CD4-positive, alpha-beta memory T cell (primary cell): ENCODE measurements at places on chromosomes 4 and X. TPM values are rescaled to one million over a fixed set of nuclear protein-coding genes. Genes with fewer than 3 reads are reported as not detected.

- peak; percentile 72 for DNase-seq
Observed at GRCh38 chr4:108018040-108018883, 28.6 kb downstream of the HADH start.

DNA sequence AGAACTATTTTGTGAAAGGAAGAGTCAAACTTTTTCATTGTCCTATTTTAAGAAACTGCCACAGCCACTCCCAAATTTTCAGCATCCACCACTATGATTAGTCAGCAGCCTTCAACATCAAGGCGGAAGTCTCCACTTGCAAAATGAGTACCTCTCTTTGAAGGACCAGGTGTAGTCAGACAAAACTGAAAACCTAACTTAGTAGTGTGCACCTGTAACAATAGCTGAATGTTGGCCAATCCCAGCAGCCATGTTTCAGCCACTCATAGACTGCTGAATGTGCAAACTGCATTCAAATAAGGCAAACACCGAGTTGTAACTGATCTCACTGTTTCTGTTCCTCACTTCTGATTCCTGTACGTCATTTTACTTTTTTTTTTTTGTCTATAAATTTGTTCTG lies 341.1 kb downstream of the IL15 start:
- DNase-seq = no peak

DNA sequence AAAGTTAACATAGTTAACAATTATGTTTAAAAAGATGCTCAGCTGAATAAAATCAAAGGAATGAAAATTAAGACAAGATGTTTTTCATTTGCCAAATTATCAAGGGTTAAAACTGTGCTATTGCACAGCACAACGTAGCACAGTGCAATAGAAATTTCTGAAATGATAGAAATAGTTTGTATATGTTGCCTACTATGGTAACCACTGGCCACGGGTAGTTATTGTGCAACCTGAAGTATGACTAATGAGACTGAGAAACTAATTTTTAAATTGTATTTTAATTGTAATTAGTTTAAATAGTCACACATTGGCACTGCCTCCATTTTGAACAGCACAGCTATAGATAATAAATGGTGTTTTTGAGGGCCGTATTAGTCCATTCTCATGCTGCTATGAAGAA lies 343.1 kb upstream of the FAM241A start:
- no peak for DNase-seq

- DNase-seq = no peak
Observed at GRCh38 chrX:38601866-38602265, 40.5 kb downstream of the TSPAN7 start.

Gene OGT
- total RNA-seq = 515 TPM

- no peak for DNase-seq
Observed at GRCh38 chr4:151887031-151887815, 126.4 kb upstream of the GATB start.

Gene CPZ
- not detected for total RNA-seq

DNA sequence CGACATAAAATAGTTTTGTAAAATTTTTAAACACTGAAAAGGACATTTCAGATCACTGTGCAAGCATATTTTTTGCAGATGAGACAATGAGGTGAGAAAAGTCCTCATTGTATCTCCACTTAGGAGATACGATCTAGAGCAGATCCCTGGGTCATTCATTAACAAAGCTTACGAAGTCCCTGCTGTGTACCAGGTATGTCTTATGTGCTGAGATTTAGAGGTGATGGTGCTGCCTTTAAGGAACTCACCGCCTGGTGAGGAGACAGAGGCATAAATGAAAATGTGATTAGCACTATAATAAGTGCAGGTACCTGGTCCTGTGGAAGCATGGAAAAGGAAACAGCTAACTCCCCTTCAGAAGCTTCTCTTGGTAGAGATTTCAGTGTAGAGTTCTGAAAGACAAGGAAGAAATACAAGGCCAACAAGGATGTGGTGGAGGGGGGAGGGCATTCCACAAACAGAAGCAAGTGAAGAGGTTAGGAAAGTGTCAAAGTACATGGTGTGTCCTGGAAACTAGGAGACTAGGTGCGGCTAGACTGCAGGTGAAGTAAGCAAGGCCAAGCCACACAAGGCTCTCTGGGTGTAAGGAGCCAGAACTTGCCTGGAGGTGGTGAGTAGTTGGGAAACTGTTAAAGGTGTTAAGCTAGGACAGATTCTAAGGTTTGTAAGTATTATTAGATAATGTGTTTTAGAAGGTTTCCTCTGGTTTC lies 1.5 kb upstream of the NDNF start:
- no peak for DNase-seq

Gene SH2D1A
- total RNA-seq = 53.1 TPM

DNA sequence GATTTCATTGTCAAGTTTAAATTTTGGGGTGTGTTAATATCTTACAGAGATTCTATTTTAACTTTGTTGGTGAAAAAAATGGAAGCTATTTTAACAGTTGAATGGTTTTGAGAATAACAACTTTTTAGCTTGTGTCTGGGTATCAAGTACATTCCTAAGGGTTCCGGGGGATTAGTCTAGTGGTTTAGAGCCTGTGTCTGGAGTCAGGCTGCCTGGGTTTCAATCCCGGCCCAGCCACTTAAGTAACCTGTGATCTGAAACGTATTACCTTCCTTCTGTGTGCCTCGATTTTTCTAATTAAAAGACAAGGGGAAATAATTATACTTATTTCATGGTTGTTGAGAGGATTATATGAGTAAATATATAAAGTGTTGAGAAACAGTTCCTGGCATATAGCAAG lies 288.6 kb upstream of the NR3C2 start:
- DNase-seq = no peak

Gene GRIA3
- not detected for total RNA-seq

Gene ADAMTS3
- not detected for total RNA-seq

GRCh38 chrX:119190091-119190681 lies 45.9 kb upstream of the PGRMC1 start:
- DNase-seq = no peak

DNA sequence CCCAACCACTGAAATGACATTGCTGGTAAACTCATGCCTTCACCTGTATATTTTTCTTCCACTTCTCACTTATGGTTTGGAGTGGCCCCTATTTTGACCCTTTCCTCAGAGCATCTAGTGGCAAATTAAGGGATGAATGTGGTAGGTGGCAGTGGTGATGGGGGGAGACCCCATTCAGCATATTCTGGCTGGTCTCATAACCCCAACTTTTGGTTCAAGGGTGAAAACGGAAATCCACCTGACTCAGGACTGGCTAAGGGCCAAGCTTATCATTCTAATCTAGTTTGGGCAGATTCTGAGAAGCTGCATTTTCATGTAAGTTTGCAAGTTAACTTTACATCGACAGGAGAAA lies 47.0 kb upstream of the NSUN7 start:
- no peak for DNase-seq

DNA sequence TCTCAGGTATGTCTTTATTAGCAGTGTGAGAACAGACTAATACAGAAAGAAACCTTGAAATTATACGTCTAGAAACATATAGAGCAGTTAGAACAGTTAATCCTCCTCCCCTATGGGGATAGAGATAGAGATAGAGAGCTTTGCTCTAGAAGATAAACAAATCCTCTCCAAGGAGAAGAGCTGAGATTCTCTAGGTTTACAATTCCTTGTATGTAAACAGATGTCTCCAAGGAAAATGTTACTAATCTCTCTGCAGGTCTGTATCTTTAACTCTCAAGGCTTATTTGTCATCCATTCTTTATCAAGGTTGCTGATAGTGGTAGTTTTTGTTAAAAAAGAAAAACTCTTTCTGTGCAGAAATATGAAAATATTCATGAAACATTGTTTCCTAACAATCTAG lies 282.1 kb upstream of the GIMD1 start:
- no peak for DNase-seq

GRCh38 chr4:101774807-101775206 lies 15.7 kb upstream of the BANK1 start:
- DNase-seq = no peak

DNA sequence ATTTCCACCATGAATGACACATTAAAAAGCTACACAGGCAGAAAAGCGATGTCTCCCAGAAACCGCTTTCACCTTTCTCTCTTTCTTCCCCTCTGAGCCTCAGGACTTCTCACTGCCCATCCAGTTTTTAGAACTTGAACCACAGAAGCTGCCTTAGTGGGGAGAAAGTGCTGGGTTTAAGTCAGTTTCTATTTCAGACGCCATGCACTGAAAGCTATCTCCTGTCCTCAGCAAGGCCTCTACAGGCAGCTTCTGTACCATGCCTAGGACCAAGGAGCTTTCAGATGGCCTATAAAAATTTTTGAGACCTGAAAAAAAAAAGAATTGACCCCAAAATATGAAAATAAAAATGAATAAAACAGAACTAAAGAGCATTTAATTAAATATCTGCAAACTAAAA lies 34.5 kb downstream of the RAB33B start:
- no peak for DNase-seq

DNA sequence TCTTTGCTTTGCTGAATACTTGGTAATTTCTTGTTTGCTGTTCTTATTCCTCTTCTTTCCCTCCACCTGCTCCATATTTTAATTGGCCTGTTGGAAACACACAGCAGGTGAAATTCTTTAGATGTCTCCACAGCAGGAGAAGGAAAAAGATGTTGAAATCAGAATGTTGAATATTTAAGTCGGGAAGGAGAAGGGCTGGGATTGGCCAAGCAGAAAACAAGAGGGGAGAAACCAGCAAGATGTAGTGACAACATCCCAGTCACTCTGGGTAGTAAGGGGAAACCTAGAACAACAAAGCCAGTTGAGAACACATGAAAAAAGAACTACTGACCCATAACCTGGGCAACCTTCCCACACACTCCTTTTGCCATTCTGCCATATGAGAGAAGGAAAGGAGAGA lies 37.3 kb upstream of the STAG2 start:
- DNase-seq = no peak

DNA sequence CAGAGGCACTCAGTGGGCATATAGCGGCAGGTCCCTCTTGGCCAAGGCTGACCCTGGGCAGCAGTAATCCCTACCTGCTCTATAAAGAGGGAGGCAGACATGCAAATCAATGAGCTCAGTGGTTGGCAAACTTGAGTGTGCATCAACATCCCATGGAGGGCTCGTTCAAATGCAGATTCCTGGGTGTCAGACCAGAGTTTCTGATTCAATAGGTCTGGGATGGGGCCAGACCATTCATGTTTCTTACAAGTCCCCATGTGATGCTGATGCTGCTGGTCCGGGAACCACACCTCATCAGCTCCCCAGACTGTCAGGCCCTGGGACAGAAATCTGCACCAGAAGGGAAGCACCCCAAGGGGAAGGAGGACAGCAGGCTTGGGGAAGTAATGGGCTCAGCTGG lies 38.9 kb upstream of the HMGB3 start:
- no peak for DNase-seq

DNA sequence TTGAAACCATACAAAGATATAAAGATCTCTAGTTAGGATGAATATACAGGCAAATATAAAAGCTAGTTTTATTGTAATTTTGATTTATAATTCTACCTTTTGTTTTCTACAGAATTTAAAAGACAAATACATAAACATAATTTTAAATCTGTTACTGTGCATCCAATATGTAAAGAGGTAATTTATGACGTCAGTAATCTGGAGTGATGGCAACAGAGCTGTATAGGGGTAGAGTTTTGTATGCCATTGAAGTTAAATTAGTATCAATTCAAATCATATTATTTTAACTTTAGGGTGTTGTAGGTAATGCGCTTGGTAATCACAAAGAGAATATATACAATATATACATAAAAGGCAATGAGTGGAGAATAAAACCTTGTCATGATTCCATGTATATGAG lies 183.7 kb upstream of the ARHGAP24 start:
- no peak for DNase-seq

GRCh38 chr4:69743476-69744156 lies 16.8 kb downstream of the SULT1B1 start:
- DNase-seq = no peak

GRCh38 chr4:67996127-67996526 lies 32.8 kb upstream of the TMPRSS11A start:
- DNase-seq = no peak

DNA sequence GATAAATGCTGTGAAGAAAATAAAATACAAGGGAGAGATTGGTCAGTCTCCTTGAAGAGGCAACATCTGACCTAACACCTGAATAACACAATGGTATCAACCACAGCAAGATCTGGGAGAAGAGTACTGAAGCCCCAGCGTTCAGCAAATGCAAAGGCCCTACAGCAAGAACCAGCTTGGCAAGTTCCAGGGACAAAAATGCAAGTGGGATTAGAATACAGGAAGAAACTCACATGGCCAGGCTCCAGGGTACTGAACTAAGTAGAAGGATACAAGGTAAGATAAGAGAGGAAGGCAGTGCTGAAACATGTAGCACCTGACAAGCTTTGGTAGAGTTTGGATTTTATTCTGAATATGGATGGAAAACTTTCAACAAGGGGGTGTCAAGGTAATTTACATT lies 3.6 kb downstream of the SMIM14 start:
- no peak for DNase-seq

GRCh38 chr4:40736910-40737309 lies 12.8 kb upstream of the NSUN7 start:
- DNase-seq = no peak

Gene CCDC149
- 0.44 TPM for total RNA-seq

- no peak for DNase-seq
Observed at GRCh38 chrX:41096339-41096955, 11.2 kb downstream of the USP9X start.

GRCh38 chr4:176840166-176840565 lies 47.4 kb upstream of the VEGFC start:
- no peak for DNase-seq

- peak; percentile 26 for DNase-seq
Observed at GRCh38 chrX:151359931-151360871, 36.8 kb upstream of the VMA21 start.

Gene TLR10
- 0.28 TPM for total RNA-seq

DNA sequence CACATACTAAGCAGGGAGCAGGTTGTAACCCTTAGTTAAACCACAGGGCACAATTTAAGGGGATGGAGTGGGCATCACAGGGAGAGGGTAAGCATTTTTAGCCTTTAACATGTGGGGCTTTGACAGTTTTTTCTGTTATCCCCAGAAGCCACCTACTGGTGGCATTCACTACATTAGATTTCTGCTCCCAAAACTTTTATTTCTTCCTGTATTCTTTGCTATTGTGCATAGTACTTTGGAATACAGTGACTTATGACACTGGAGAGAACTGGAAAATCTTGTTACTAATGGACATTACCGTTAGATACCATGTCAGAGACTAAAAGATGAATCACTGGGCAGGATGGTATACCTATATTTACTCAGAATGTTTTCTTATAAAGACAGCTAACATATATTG lies 7.3 kb downstream of the TRIM75 start:
- DNase-seq = no peak

Gene IRS4
- not detected for total RNA-seq

Gene NBDY
- total RNA-seq = 34.3 TPM

- no peak for DNase-seq
Observed at GRCh38 chrX:79170476-79171035, 26.1 kb downstream of the GPR174 start.

GRCh38 chr4:60757986-60758680 lies 442.0 kb upstream of the ADGRL3 start:
- no peak for DNase-seq

- DNase-seq = no peak
Observed at GRCh38 chr4:108943371-108943770, 180.5 kb upstream of the ETNPPL start.

DNA sequence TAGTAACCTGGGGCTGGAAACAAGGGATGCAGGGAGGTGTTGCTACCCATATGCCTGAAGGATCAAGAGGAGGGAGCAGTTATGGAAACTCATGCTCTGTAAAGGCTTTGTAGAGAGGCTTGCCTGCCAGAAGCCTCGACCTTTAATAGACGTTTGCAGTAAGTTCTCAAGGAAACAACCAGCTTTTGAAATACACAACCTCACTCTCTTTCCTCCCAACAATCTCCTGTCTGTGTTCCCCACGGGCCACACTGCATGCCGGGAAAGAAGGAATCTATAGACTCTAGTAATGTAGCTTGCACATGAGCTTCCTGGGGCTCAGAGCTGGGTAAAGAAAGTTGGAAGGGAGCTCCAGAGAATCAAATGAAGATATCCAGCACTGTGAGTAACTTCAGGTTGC lies 101.6 kb upstream of the PACRGL start:
- DNase-seq = no peak
